ENCODE measurements at places on chromosomes 3 and 15.

- DNase-seq: no peak
Measured at GRCh38 chr3:33430061-33430460, 10.1 kb downstream of the UBP1 start.

DNA sequence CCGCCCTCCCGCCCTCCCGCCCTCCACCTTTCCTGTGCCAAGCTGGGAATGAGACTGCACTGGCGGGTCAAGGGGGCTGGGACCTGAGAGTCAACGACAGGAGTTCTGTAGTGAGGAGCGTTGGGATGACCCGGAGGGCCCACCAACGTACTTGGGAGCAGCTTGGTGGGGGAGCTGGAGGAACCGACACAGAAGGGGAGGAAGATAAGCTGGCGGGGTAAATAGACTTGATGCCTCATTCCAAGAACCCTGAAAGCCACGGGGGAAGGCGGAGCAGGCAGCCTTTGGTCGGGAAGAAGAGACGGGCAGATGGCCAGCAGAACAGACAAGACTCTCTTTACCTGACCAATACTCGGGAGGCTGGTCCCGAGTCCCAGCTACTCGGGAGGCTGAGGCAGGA is 277 bp downstream of the FMN1 start:
- no peak for DNase-seq

GRCh38 chr3:44021651-44022594 is 219.8 kb upstream of the TOPAZ1 start:
- DNase-seq: no peak

- DNase-seq: no peak
Measured at GRCh38 chr3:11282250-11283138, 10.3 kb downstream of the ATG7 start.

- DNase-seq: no peak
Measured at GRCh38 chr15:75354454-75354853, 7.6 kb downstream of the NEIL1 start.

GRCh38 chr15:78750566-78750965 is 60.7 kb downstream of the ADAMTS7 start:
- DNase-seq: no peak

GRCh38 chr3:136955813-136956212 is 2.0 kb upstream of the IL20RB start:
- DNase-seq: no peak

DNA sequence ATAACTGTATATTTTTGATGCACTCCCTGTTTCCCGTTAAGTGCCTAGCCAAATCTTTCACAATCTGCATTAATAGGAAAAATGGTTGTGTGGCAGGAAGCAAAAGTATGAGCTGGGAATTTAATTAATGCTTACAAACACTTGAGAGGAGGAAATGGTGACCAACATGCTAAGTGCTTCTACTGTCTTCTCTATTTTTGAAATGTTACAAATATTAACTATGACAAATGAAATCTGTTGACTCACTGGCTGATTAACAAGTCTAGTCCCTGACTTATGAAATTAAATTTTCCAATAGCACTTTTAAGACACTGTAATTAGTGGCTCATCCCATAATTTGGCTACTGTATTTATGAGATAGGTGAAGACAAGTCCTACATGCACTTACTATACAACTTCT is 446.9 kb upstream of the DPPA4 start:
- no peak for DNase-seq

GRCh38 chr3:187264021-187264420 is 27.5 kb downstream of the MASP1 start:
- DNase-seq: no peak

GRCh38 chr15:71683411-71684274 is 126.7 kb upstream of the NR2E3 start:
- DNase-seq: no peak
